Progenitor cell of endocrine pancreas (in vitro differentiated cells): ENCODE measurements at places on chromosomes 1 and 21.

DNA sequence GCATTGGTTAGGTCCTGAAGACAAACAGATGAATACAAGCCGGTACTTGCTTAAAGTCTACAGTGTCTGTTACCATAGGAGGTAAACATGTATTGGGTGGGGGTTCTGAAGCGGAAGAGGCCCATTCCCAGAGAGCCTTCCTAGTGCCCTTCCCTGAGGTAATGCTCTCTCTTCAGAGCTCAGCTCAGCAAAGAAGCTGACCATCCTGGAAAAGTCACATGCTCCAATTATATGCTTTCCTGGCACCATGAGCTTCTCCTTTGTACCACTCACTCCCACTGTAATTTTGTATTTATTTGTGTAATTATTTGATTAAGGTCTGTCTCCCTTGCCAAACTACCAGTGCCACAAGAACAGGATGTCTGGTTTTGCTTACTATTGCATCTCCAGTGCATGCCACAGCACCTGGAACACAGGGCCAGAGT is 42.0 kb downstream of the RAB3B start:
- no peak for DNase-seq

- DNase-seq: no peak
Observed at GRCh38 chr1:228372183-228373003, 34.2 kb downstream of the TRIM11 start.

- DNase-seq: no peak
Observed at GRCh38 chr1:221069178-221069903, 190.1 kb downstream of the HLX start.

DNA sequence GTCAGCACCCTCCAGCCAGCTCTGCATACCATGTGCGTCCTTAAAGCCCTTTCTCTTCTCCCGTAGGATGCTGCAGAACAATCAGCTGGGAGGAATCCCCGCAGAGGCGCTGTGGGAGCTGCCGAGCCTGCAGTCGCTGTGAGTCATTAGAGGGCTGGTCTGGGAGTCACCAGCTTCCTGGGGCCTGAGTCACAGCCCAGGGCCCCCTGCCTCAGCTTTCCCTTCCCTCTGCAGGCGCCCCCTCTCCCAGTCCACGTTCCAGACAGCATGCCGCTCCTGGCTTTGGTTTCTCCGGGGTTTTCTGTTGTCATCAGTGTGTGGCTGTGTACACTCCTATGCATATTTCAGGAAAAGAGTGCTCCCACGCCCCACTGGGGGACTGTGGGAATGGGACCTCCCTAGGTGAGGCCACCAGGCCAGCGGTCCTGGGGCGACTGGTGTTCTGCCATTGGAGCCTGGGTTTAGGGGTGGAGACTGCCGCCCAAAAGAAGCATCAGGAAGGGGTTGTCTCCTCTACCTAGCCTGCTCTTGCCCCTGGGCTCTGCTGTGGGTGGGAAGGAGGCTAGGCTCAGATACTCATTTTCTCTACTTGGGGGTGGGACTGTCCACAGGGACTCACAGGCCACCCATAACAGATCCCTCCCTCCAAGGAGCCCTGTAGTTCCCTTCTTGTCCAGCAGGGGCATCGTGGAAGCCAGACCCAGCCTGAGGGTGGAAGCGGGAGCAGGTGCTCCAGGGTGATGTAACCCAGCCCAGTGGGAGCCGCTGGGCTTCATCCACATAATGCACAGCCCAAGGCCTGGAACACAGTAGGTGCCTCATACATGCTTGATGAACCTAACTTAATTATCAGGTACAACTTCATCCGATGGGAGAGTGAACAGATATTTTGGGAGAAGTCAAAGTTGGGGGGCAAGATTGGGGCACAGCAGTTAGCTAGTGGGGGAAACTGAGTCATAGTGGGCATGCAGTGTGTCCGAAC is 42.5 kb downstream of the LGR6 start:
- DNase-seq: peak; percentile 74

DNA sequence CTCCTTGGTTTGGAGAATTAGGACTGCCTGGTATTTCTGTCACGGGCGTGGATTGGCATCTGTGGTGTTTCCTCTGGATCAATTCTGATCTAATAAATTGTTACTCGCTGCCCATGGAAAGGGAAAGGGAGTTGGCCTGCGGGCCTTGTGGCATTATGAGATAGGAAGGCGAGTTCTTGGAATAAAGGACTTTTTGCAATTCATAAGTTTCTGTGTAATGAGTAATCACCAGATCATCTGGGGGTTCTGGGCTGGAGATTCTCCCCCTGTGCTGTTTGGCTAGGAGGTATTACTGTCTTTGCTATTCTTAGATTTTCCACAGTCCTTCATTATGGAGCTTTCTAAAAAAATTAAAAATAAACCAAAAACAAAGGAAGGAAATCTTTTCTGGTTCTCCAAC is 315.9 kb downstream of the CAMTA1 start:
- no peak for DNase-seq

DNA sequence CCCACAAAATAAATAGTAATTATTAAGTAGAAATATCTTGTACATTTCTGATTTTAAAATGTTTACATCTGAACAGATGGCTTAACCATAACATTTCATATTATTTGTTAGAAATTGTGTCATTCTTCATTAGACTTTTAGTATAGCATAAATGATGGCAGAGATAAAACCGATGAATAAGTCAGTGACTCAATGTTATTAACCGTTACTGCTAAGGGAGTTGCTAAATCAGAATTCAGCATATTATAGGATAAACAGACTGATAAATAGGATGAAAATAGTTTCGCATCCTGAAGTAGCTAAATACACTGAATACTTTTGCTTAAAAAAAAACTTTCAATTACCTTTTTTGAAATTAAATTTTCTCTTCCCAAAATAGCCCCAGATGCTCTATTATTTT is 610.6 kb upstream of the ZP4 start:
- DNase-seq: no peak

GRCh38 chr1:10917513-10918454 is 94.7 kb upstream of the TARDBP start:
- no peak for DNase-seq

DNA sequence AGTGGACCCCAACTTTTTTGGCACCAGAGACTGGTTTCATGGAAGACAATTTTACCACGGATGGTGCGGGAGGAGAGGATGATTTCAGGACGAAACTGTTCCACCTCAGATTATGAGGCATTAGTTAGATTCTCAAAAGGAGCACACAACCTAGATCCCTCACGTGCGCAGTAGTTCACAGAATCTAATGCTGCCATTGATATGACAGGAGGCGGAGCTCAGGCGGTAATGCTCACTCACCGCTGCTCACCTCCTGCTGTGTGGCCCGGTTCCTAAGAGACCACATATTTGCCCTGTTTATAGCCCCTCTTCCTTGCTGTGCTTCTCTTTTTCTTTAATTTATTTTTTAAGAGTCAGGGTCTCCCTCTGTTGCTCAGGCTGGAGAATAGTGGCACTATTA is 4.6 kb downstream of the NTRK1 start:
- no peak for DNase-seq

DNA sequence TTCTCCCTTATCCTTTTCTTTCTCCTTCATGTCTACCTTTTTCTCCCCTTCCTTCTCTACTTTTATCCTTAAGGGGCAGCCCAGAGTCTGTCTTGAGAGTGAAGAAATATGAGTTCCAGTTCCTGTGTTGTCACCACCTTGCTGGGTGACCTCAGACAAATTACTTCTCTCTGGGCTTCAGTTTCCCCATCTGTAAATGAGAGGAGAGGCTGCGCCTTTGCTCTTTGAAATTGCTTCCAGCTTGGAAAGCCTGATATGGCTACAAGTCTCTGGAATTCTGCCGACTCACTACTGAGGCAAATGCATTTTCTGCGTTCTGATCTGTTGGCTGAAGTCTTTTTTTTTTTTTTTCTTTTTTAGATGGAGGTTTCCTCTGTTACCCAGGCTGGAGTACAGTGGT is 119.2 kb downstream of the SYF2 start:
- no peak for DNase-seq

DNA sequence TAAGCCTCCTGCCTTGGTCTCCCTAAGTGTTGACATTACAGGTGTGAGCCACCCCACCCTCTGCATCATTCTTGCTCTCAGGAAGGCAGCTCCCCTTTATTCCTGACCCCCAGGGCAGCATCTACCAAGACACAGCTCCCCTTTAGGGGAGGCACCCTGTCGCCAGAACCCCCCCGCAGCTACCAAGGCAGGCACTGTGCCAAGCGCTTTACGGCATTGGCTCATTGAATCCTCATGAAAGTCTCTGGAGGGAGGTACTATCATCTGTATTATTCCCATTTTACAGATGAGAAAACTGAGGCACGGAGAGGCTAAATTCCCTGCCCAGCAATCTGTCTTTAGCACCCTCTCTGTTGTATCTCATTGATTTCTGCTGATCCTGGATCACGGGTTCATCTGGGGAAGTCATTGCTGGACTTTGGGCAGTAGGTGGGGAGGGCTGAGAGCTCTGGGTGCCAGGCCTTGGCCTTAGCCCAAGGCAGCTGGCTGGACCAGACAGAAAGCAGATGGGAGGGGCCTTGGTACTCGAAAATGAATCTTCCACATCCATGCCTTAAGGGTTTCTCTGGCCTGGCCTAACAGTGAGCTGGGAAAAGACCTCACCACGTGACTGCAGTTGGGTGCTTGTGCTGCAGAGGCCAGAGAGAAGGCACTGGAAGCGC is 5.9 kb downstream of the PLOD1 start:
- no peak for DNase-seq

DNA sequence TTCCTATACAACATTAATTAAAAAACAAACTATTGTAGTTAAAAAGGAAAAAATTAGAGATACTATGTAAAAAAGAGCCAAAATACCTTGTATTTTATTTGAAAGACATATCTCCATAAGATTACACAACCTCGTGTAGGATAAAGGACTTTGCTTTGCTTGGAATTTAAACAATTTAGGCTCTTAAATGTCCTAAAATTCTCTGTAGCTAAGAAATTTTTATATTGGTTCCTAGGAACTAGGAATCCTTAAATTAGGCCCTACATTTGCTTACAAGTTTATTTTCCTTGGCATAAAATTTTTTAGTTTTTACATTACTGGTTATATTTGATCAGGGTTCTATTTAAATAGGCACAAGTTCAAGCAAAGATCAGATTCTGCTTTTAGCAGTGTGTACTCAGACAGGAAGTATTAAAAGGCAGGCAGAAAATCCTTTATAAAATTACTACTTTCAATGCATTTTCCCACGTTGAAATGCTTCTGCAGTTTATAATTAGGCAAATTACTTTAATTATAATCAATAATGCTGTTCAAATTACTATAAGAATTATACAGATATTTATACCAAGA is 3.4 kb upstream of the ANGPTL3 start:
- DNase-seq: no peak

- no peak for DNase-seq
Observed at GRCh38 chr1:111191496-111191895, 8.9 kb downstream of the DENND2D start.

GRCh38 chr1:34270181-34270580 is 93.5 kb downstream of the C1orf94 start:
- DNase-seq: no peak

GRCh38 chr21:41777951-41778815 is 11.3 kb upstream of the RIPK4 start:
- peak; percentile 77 for DNase-seq

- no peak for DNase-seq
Observed at GRCh38 chr1:211538287-211538686, 40.7 kb downstream of the SLC30A1 start.
